Liver (tissue), 10 donors: ENCODE measurements at places on chromosomes 13 and 19. TPM values are rescaled to one million over a fixed set of nuclear protein-coding genes. Genes with fewer than 3 reads are reported as not detected.

DNA sequence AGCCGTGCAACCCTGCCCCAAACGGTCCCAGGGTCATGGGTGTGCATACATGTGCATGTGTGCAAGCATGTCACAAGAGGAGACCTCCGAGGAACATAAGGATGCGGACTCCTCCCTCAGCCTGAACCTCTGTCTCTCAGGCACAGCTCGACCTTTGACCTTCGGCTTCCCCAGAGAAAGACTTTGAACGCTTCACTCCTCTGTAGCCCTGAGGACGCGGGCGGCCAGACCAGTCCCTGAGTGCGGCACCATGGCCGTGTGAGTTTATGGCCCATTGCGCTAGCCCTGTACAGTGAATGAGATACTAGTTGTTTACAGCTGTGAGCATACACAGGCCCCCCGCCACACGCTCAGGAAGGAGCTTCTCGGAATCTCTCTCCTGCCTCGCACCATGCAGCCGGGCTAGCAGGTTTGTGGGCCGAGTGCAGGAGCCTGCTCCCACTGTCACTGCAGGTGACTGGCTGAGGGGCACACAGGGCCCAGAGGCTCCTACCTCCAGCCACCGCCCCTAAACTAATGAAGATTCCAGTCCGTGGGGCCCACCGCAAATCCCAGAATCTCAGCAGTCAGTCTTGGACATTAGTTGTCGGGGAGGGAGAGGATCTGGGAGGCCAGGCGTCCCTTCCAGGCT is 10.8 kb downstream of the RASA3 start:
- DNase-seq, result no peak
- H3K4me3 ChIP-seq, result no peak overlapping the region
- peaks cover 14% of the 10 kb centered on the region for H3K4me1 ChIP-seq
- no peaks in the 10 kb centered on the region for H3K36me3 ChIP-seq

DNA sequence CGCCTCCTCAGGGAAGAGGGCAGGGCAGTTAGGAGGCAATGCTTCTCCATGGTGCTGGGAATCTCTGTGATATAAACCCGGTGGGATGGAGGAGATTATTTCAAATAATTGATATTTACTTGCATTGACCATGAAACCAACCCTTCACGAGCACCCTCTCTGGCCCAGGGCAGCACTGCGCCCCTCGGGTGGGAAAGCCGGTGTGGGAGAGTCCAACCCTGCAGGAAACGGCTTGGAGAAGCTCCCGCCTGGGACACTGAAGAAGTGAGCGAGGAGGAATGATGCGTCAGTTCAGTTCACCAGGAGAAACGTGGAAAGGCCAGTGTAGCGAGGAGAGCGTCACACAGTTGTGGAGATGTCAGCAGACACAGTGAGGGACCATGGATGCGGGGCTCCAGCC is 99.9 kb downstream of the COL4A2 start:
- no peak overlapping the region for H3K27ac ChIP-seq
- no peaks in the 10 kb centered on the region for H3K4me1 ChIP-seq
- H3K36me3 ChIP-seq, result no peaks in the 10 kb centered on the region
- H3K4me3 ChIP-seq, result no peak overlapping the region
- no peaks in the 10 kb centered on the region for H3K27me3 ChIP-seq
- DNase-seq, result no peak

DNA sequence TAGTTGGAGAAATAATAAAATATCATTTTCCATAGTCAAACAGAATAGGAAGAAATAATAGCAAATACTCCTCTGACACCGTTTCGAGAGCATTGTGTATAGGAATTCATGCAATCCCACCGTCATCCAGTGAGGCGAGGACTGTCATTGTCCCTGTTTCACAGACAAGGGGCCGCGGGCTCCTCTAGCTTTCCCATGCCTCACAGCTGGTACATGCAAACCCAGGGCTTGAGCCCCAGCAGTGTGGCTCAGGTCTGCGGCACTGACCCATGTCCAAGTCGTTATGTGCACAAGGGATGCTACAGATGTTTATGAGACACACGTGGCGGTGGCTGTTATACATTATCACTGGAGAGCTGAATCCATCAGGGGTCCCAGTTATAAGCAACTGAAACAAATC is 18.5 kb upstream of the ATP11A start:
- H3K4me1 ChIP-seq, result no peaks in the 10 kb centered on the region
- H3K4me3 ChIP-seq, result no peak overlapping the region
- no peak for DNase-seq
- H3K27me3 ChIP-seq, result no peaks in the 10 kb centered on the region

DNA sequence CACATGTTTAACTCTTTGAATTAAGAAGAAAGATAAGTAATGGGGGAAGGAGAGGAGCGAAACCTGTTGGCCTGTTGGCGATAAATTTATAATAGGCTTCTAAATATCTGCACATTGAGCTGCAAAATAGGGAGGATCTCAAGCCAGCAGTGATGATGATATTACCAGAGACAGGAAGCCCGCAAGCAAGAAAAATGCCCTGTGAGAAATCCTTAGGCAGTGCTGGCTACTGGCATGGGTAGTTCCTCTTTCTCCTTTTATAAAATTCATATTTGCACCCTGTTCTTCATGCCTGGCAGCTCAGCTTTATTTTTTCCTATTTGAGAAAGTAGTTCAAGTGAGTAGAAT is 858 bp upstream of the USP12 start:
- peaks cover 18% of the 10 kb centered on the region for H3K4me1 ChIP-seq
- no peaks in the 10 kb centered on the region for H3K27me3 ChIP-seq
- peak overlapping the region; percentile 92 for H3K4me3 ChIP-seq
- DNase-seq, result peak; percentile 46
- no peaks in the 10 kb centered on the region for H3K36me3 ChIP-seq

DNA sequence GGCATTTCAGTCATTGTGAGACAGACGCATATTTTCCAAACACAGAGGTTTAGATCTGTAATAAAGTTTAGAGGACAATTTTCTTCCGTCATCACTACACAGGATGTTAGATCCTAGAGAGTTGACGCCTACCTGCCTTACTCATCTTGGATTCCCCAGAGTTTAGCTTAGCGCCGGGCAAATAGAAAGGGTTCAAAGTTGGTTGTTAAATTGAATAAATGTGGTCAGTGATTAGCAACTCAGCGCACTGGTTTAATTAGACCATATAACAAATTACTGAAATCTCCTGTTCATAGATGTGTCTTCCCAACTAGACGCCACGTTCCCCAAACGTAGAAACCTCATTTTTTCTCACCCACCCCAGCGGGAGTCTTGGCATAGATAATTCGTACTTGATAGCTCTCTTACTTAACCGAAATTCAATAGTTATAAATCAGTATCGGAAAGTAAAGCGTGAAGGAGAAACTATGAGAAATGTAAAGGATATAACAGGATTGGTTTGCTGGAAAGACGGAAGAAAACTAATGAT is 726 bp upstream of the UFM1 start:
- no peaks in the 10 kb centered on the region for H3K4me1 ChIP-seq
- H3K36me3 ChIP-seq, result no peaks in the 10 kb centered on the region
- H3K27me3 ChIP-seq, result no peaks in the 10 kb centered on the region
- peak overlapping the region; percentile 90 for H3K27ac ChIP-seq

- no peaks in the 10 kb centered on the region for H3K27me3 ChIP-seq
- no peak for DNase-seq
- no peaks in the 10 kb centered on the region for H3K36me3 ChIP-seq
- no peaks in the 10 kb centered on the region for H3K4me1 ChIP-seq
- H3K27ac ChIP-seq, result no peak overlapping the region
- H3K4me3 ChIP-seq, result no peak overlapping the region
These were observed 88.4 kb upstream of the PCDH8 start for GRCh38 chr13:52936806-52937205.

DNA sequence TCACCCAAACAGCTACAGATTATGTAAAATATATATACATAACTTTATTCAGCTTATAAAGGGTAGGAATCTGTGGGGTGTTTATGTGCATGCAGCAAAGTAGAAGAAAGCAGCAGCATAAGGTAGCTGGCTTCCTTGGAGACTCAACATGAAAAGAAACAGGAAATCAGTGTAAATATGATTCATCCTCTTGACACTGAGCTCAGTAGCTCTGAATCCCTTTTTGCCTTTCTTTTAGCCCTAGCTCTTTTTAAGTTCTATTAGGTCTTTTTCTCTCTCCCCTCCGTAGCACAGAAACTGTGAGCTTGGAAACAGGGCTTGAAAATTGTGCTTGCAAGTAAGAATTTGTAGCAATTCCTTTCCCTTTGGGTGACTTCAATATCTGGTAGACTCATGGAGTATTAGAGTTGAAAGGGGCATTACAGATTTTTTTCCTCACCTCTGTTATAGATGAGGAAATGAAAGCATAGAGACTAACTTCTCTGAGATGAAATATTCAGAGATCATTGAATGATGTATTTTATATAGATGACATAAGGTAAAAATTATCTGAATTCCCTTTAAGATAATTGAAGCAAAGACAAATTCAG is 314.4 kb downstream of the PCDH9 start:
- no peaks in the 10 kb centered on the region for H3K4me1 ChIP-seq
- DNase-seq, result no peak
- H3K4me3 ChIP-seq, result no peak overlapping the region
- H3K36me3 ChIP-seq, result no peaks in the 10 kb centered on the region

DNA sequence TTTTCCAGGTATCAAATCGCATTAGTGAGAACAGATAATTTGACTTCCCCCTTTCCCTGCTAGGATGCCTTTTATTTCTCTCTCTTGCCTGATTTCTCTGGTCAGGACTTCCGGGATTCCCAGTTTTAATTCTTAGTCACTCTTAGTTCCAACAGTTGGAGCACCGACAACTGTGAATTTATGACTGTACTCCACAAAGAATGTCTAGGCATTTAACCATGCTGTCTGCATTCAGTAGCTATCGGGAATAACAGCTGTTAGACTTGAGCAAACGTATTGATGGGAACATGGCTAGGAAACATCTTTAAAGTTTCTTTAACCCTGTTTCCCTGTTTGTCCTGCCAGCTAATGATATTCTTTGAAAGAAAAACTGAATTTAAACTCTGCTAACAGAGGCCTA is 14.1 kb upstream of the SPACA7 start:
- H3K27me3 ChIP-seq, result no peaks in the 10 kb centered on the region
- no peaks in the 10 kb centered on the region for H3K4me1 ChIP-seq
- no peak overlapping the region for H3K4me3 ChIP-seq
- no peak overlapping the region for H3K27ac ChIP-seq
- no peak for DNase-seq

DNA sequence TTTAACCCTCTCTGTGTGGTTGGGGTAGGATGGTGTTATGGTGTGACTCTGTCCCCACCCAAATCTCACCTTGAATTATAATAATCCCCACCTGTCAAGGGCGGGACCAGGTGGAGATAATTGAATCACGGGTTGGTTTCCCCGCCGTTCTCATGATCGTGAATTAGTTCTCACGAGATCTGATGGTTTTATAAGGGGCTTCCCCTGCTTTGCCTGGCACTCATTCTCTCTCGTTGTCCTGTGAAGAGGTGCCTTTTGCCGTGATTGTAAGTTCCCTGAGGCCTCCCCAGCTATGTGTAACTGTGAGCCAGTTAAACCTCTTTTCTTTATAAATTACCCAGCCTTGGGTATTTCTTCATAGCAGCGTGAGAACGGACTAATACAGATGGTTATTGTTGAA is 68.8 kb downstream of the ARHGEF7 start:
- no peaks in the 10 kb centered on the region for H3K27me3 ChIP-seq
- no peak overlapping the region for H3K4me3 ChIP-seq
- H3K4me1 ChIP-seq, result peaks cover 9% of the 10 kb centered on the region

DNA sequence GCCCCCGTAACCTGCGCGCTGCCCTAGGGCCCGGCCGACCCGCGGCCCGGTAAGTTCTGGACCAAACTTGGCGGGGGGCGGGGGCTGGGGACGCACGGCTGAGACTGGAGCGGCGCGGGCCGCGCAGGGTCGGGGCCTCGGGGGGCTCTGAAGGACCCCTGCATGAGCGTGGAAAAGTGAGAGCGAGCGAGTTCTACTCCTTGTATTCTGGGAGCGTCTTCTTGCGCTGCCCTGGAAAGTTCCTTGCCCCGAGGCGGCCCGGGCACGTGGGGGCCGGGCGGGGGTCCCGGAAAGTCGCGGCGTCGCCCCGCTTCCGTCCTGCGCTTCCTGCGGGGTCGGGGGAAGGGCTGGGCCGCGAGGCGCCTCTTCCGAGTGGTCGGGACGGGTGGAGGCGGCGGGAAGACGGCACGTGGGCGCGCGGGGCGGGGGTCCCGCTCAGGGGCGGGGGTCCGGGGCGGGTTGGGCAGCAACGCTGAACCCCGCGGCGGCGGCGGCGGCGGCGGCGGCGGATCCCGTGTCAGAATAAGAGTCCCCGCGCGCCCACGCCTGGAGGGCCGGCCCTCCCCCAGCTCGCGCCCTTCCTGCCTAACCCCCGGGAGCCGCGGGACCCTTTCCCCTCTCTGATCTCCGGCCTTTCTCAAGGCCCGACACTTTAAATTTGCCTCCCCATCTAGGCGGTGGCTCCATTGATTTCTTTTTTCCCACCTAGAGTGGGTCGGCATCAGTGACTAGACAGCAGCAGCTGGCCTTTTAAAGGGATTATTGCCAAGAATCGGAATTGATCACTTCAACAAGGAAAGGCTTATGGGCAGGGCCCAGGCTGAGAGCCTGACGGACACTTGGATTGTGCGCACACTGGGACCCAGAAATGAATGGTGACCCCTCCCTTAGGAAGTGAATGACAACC is 749 bp downstream of the GATAD2A start:
- H3K27me3 ChIP-seq, result no peaks in the 10 kb centered on the region
- peak overlapping the region; percentile 85 for H3K27ac ChIP-seq
- peak; percentile 66 for DNase-seq
- H3K4me3 ChIP-seq, result peak overlapping the region; percentile 98

GRCh38 chr19:9878511-9879196 is 43.5 kb downstream of the PIN1 start:
- no peaks in the 10 kb centered on the region for H3K36me3 ChIP-seq
- no peaks in the 10 kb centered on the region for H3K27me3 ChIP-seq
- no peak for DNase-seq
- no peaks in the 10 kb centered on the region for H3K4me1 ChIP-seq
- no peak overlapping the region for H3K27ac ChIP-seq

- H3K27me3 ChIP-seq, result no peaks in the 10 kb centered on the region
- DNase-seq, result no peak
- H3K4me3 ChIP-seq, result no peak overlapping the region
- H3K27ac ChIP-seq, result no peak overlapping the region
- no peaks in the 10 kb centered on the region for H3K4me1 ChIP-seq
These were observed 150.0 kb downstream of the KCTD15 start for GRCh38 chr19:33946535-33947264.

- peaks cover 3% of the 10 kb centered on the region for H3K36me3 ChIP-seq
- no peaks in the 10 kb centered on the region for H3K27me3 ChIP-seq
- no peak for DNase-seq
- H3K4me3 ChIP-seq, result peak overlapping the region; percentile 95
- H3K27ac ChIP-seq, result peak overlapping the region; percentile 48
These were observed 1.1 kb downstream of the PPP6R1 start for GRCh38 chr19:55257461-55258420.

GRCh38 chr19:45814851-45815480 is at the start of gene RSPH6A:
Gene RSPH6A (minus strand): TSS chr19:45815308. CDS start chr19:45815176, 132 bp downstream.
- H3K27me3 ChIP-seq, result no peaks in the 10 kb centered on the region
- no peak for DNase-seq
- no peak within 1 kb of the TSS for H3K27ac ChIP-seq
- peaks cover 13% of the 10 kb centered on the region for H3K36me3 ChIP-seq

- peaks cover 51% of the 10 kb centered on the region for H3K4me1 ChIP-seq
- DNase-seq, result no peak
- H3K36me3 ChIP-seq, result peaks cover 3% of the 10 kb centered on the region
- no peak overlapping the region for H3K27ac ChIP-seq
- no peak overlapping the region for H3K4me3 ChIP-seq
These were observed 3.0 kb downstream of the PGLYRP2 start for GRCh38 chr19:15476325-15476724.

GRCh38 chr19:1312767-1313694 is 27.4 kb downstream of the EFNA2 start:
- H3K36me3 ChIP-seq, result no peaks in the 10 kb centered on the region
- DNase-seq, result no peak
- H3K27me3 ChIP-seq, result peaks cover 2% of the 10 kb centered on the region

The ZNF492 gene
- total RNA-seq, result 2.4 TPM

The CEACAM3 gene
- total RNA-seq, result 0.70 TPM

The TPT1 gene
- 2,052 TPM for total RNA-seq

The AMH gene
- total RNA-seq, result 0.47 TPM

The NLRP12 gene
- total RNA-seq, result 1.8 TPM

The FXYD5 gene
- 2.8 TPM for total RNA-seq

The SIRT6 gene
- total RNA-seq, result 12.7 TPM

The HSPB6 gene
- total RNA-seq, result 4.4 TPM

The PDE4C gene
- 0.51 TPM for total RNA-seq
